ENCODE measurements at places on chromosomes 4 and X.

DNA sequence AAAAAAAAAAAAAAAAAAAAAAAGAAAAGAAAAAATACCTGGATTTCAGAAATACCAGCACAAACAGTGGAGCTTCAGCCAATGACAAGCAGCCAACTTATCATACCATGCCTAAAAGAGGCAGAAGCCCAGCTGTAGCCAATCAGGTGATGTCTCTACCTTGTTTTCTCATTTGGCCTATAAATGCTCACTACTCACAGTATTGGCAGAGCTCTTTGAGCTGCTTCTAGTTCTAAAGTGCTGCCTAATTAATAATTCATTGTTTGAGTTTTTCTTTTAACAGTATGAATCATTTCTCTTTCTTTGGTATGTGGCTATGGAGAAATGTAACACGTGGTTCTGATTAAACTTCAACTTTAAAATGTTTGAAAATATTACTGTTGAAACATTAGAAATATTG is 188.8 kb upstream of the TECRL start:
- no peak for DNase-seq

- DNase-seq: no peak
Observed at GRCh38 chr4:10201381-10202223, 85.0 kb upstream of the WDR1 start.

- DNase-seq: no peak
Observed at GRCh38 chrX:130413415-130413814, 11.6 kb downstream of the RBMX2 start.

DNA sequence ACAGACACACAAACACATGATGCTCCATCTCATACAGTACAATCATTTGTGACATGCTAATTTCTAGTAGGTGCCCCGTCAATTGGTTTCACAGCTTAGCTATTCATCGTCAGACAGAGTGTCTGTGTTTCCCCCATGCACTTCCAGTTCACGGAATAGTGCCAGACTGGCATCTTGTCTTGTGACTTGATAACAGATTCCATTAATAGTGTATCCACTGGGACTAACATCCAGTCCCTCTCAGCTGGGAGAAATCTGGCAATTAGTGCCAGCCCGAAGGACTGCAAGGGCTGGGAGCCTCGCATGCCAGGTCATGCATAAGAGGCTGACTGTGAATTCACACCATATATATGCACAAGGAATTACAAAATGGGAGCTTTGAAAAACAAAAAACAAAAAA is 20.2 kb upstream of the GATB start:
- DNase-seq: no peak

- DNase-seq: no peak
Observed at GRCh38 chr4:153676984-153677383, 7.1 kb upstream of the TLR2 start.

DNA sequence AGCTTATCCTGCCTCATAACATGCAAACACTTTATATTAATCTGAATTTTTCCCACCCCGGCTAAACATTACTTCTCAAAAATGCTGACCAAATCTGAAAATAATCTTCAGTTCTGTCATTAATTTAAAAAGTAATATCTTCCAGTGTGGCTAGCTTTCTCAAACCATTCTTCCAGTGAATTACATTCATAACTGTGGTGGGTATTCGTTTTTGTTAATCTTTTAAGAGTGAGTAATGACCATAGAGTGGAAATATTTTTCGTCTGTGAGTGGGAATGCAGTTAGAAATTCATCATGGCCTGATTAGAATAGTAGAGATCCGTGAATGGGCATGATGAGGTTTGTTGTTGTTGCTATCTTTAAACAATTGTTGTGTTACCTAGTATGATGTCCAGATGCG is 138.6 kb upstream of the SFRP2 start:
- no peak for DNase-seq

- DNase-seq: no peak
Observed at GRCh38 chrX:49949961-49950360, 27.6 kb downstream of the CLCN5 start.

DNA sequence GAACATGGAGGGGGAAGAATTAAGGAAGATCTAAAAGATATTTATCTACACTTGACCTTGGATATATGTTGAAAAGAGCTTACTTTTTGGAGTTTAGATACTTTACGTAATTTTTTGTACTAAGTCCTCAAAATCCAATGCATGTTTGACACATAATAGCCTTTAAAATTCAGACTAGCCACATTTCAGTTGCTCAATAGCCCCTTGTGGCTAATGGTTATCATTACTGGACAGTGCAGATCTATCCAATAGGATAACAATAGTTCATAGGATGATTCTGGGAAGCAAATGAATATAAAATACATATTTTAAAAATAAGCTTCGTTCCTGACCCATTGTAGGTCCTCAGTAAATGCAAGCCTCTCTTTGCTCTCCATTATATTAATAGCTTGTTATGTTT is 13.8 kb downstream of the AP1AR start:
- DNase-seq: no peak

- DNase-seq: no peak
Observed at GRCh38 chr4:169351872-169352271, 81.1 kb upstream of the SH3RF1 start.

GRCh38 chr4:21046141-21046540 is 345.9 kb downstream of the PACRGL start:
- DNase-seq: no peak

DNA sequence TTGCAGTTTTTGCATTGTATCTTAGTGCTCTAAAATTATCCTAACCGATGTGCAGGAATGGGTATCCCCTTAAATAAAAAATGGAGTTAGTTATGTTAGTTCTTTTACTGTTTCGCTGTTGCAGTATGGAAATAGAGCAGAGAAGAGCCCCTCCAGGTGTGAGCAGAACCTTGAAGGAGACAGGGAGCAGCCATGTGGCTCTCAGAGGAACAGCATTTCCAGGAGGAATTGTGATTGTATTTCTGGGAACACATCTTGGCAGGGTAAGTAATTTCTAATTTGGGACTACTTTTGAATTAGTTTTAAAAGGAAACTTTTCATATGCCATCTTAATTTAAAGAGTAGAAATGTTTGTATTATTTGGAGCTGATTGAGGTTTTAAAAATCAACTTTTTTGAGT is 5.3 kb upstream of the CCDC158 start:
- DNase-seq: no peak

DNA sequence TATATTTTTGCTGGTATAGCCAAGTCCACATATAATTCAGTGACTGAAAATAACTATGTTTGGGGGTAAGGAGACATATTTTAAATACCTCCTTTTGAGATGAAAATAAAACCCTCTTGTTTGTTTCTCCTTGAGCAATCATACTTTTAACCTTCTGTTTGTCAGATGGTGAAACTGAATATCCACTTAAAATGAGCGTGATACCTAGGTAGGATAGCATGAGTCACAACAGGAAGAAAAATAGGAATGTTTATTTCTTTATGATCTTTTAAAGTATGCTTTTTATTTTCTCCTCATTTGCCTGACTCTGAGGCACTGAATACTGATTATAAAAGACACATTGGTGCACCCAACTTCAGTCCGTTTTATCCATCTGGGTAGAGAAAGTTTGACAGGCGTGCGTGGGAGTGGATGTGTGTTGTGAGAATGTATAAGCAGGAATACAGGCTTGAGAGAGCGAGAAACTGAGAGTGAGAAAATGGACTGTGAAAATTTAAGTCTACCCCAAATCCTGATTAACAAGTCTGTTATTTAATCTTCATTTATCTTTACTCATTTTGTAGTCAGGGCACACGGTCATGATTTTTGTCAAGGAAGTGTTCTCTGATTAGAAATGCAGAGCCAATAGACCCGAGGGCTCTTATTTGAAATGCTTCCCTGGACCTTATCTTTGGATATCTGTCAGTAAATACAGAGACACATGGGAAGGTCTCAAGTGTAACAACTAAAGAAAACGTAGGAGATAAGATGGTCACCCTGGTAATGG is 62.1 kb upstream of the ANTXR2 start:
- no peak for DNase-seq

DNA sequence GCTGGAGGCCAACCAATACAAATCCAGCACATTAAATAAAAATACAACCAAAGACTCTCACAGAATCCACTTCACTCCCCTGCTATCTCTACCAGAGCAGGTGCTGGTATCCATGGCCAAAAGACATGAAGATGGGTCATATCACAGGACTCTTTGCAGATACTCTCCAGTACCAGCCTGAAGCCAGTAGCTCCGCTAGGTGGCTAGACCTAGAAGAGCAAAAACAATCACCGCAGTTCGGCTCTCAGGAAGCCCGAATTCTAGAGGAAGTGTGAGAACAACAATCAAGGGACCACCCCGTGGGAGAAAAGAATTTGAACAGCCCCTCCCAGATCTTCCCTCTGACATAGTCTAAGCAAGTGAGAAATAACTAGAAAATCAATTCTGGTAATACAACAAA is 20.2 kb downstream of the CLIC2 start:
- no peak for DNase-seq

GRCh38 chrX:153333821-153334653 is at the start of gene ZNF275:
TSS of gene ZNF275 (plus strand) at chrX:153334153. CDS start at chrX:153336680, 2,527 bp downstream.
- DNase-seq: peak; percentile 73

- DNase-seq: no peak
Observed at GRCh38 chrX:53171356-53171755, 53.7 kb downstream of the KDM5C start.

GRCh38 chrX:49029876-49030275 is 13.3 kb downstream of the TFE3 start:
- DNase-seq: no peak

DNA sequence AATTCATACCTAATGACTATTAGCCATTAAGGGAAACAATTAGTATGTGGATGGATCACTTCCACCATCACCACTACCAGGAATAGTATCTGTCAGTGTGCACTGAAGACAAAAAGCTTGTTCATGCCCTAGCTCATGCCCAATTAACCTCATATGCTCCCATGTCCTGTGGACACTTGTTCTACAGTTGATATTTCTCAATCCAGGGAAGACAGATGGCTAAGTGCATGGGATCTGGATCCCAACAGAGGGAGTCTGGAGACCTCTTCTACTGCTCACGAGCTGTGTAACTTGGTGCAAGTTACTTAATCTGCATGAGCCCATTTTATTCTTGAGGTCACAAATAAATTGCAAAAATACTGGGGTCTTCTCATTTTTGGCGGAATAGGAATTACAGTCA is 23.7 kb downstream of the AMOT start:
- no peak for DNase-seq

DNA sequence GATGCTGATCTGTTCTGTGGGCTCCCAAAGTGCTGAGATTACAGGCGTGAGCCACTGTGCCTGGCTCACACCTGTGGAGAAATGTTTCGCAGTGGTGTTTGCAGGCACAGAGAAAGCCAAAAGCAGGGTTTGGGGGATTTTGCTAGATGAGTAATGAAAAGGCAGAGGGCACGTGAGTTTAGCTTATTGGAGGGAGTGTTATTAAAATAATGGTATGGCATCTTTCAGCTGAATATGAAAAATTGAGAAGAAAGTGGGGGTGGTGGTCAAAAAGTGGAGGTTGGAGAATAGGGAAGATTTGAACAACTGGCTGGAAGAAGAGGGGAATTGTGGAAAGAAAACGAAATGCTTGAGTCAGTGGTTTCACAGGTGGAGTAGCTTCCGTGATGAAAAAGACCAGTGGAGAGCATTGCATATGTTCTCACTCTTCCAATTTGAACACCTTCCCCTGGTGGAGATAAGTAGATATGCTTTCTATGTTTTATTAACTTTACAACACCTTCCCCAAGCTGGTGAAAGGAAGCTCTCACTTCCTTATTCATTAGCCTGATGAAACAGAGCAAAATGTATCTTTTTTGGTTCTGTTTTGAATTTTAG is 1.1 kb upstream of the CHST7 start:
- DNase-seq: no peak

DNA sequence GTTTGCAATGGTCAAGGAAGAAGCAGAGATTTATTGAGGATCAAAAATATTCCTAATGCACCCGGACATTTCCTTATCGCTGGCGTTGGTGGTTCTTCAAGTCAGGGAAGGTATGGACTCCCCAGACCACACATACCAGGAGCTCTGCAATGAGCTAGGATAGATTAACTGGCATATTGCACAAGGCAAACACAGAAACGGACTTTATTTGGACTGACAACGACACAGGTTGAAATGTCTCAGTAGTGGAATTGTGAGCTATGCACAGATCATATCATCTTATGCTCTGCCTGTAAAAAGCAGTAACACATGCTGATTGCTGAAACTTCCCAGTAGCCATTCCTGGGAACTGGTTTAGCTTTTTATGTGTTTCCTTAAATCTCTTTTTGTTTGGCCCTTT is 1.7 kb downstream of the TSPAN7 start:
- DNase-seq: no peak

- no peak for DNase-seq
Observed at GRCh38 chr4:87209696-87210095, 10.7 kb downstream of the KLHL8 start.

DNA sequence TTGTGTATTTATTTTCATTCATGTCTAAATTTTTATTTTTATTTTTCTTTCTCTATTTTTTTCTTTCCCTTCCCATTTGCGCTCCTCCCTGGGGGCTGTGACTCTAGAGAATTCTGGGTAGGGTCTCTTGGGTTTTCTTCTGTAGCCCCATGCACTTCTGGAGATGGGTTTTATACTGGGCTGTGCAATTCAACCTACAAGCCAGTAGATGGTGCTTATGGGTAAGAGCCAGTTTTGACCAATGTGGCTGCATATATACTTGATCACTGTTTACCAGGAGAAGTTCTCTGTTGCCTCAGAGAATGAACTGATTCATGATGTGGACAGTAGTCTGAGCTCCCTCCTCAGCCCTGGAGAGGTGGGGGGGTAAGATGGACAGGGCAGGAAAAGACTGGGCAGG is 614.6 kb downstream of the PCDH19 start:
- no peak for DNase-seq

Measured in activated T-helper 1 cell treated with Interleukin-2 at 50 U/mL for 16 hours (primary cell).